Hippocampal formation (tissue), 2 donors: ENCODE measurements at places on chromosomes 12 and 14.

GRCh38 chr12:64255249-64255648, 33.2 kb upstream of the KICS2 start:
- DNase-seq, result no peak

DNA sequence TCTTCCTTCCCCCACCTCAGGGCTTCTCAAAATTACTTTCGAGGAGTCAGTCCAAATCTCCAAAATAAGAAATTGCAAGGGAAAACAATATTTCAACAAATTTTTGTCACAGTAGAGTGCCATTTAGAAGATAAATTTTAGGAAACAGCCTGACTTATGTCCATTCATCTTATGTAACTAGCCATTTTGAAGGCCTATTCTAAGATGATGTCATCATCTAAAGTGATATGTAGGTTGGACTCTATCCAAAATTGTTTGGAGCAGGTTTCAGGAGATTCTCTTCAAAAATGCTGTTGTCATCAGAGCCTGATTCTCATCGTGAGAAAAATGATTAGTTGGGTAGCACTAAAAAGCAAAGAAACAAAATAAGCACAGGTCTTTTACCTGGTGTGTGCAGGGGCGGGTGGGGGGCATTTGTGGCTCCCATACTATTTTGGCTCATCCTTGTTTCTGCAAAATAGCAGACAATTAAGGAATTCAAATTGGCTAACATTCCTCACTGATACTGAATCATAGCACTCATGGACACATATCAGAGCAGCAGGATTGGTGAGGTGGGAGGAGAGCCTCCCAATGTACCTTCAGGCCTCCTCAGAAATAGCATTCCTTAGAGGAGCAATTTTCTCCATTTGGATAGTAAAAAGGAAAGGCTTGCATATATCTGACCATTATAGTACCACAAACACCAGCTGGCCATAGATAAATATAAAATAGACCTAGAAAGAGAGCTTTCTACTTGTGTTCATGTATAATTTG, 360.9 kb upstream of the NAV3 start:
- DNase-seq, result no peak

DNA sequence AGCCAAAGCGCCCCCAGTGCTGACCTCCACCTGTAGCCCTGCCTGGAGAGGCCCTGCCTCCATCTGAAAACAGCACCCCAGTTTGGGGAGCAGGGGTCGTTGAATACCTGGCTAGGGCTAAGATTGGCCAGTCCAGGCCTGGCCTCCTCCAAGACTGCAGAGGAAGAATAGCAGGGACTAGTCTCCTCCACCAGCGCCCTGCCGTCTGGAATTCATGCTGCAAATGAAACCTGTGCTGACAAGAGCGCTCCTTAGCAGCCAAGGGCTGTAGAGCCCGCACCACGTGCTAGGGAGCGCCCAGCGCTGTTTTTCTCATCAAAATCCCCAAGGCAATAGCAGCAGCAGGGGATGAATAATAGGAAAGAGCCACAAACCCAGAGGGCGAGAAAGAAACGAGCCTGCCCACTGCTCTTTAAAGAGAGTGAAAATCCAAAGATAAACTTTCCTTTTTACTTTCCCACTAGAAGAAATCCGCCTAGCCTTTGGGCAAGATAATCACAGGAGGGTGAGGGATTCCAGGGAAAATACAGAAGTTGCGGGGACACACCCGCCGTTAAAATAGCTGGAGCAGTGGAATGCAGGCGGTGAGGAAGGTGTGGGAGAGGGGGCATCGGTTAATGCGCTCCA, 3.3 kb downstream of the COL2A1 start:
- DNase-seq, result no peak

GRCh38 chr12:118125743-118126118, 10.2 kb upstream of the PEBP1 start:
- DNase-seq, result no peak

GRCh38 chr14:40188006-40188405, 755.8 kb upstream of the FBXO33 start:
- no peak for DNase-seq

DNA sequence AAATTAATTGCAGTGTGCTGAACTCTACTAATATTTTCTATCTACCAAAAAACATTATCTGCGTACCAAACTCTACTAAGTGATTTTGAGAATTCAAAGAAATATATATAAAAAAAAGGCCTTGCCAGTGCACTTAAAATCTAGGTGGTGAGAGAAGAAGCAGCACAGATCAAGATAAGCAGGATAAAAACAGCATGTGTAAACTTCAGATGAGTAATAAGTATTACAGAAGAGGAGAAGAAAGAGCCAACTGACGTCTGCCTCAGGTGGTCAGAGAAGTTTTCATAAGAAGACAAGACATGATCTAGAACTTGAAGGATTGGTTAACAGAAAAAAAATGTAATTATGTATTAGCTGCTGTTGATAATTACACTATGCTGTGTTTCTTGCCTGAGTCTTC, 166.4 kb downstream of the DUSP6 start:
- no peak for DNase-seq

DNA sequence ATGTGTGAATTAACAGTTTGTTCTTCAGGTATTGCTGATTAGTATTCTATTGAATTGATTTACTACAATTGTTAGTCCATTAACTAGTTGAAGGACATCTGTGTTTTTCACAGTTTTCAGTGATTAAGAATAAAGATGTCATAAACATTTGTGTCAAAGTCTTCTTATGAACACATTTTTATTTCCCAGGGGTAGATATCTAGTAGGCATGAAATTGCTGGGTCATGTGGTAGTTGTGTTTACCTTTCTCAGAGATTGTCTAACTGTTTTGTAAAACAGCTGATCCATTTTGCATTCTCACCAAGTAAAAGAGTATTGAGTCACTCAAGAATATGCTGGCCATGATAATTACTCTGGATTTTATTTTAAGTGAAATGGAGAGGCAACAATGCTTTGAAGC, 1145.3 kb downstream of the FSCB start:
- no peak for DNase-seq

- DNase-seq, result peak; percentile 17
Measured at GRCh38 chr12:102879144-102879763, 37.8 kb downstream of the PAH start.

- DNase-seq, result no peak
Measured at GRCh38 chr14:23259426-23259825, 21.7 kb downstream of the RNF212B start.

DNA sequence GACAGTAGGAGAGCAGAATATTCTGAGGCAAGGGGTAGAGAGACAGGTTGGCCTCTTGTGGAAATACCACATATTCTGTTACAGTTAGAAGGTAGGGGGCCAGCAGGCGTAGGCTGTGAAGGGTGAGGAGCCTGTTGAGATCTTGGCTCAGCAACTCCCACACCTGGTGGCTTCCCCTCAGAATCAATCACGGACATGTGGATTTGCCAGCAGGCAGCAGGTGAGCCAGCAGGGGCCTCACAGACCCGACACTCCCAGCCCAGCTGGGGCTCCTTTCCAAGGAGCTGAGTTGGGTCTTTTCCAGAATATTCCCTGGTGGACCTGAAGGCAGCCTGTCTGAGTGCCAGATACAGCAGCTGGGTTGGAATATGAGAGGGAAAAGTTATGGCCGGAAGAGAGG, 150.0 kb upstream of the CRY1 start:
- DNase-seq, result no peak

GRCh38 chr12:100721169-100721568, 73.4 kb upstream of the ANO4 start:
- DNase-seq, result no peak

- no peak for DNase-seq
Measured at GRCh38 chr14:26206640-26207039, 391.2 kb downstream of the NOVA1 start.

GRCh38 chr14:87975636-87976035, 17.3 kb downstream of the GALC start:
- no peak for DNase-seq

DNA sequence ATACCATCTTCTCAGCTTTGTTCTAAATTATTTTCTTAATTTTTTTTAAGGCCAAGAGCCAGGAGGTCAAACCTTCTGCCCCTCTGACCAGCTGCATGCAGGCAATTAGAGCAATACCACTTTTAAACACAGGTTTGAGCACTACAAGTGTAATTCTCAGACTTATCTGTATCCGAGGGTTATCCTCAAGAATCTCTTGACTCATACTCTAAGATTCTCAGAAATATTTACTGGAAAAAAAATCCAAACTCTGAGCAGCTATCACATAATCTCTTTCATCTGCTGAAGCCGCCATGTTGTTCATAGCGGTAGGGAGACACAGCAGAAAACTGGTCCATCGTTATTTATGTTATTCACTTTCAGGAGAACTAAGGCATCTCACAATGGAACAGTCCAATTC, 27.4 kb upstream of the PTHLH start:
- DNase-seq, result no peak

DNA sequence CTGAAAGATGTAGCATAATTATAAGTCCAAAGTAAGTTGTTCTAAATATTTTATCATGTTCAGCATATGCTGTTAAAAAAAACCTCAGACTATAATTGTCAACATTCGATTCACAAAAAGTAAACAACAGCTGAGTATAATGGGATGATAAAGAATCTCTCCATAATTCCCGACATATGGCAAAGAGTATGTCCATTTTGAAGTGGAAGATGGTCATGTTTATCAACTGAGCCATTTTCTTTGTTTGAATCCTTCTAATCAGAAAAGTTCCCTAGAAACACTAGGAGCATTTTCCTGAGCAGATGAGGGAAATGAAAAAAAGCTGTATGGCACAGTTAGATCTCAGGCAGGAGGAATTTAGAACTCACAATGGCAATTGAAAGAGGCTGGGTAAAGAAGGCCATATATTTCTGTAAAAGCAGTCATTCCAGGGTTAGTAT, 192.1 kb upstream of the AMIGO2 start:
- DNase-seq, result no peak

GRCh38 chr12:26327975-26328644, 132.7 kb downstream of the SSPN start:
- no peak for DNase-seq

- DNase-seq, result no peak
Measured at GRCh38 chr12:56145217-56145616, 7.2 kb upstream of the MYL6B start.

- DNase-seq, result peak; percentile 60
Measured at GRCh38 chr14:65170768-65171507, 68.6 kb upstream of the MAX start.

- no peak for DNase-seq
Measured at GRCh38 chr12:27076468-27076867, 5.9 kb downstream of the C12orf71 start.

GRCh38 chr12:52701281-52701680, 2.0 kb downstream of the KRT77 start:
- DNase-seq, result no peak

DNA sequence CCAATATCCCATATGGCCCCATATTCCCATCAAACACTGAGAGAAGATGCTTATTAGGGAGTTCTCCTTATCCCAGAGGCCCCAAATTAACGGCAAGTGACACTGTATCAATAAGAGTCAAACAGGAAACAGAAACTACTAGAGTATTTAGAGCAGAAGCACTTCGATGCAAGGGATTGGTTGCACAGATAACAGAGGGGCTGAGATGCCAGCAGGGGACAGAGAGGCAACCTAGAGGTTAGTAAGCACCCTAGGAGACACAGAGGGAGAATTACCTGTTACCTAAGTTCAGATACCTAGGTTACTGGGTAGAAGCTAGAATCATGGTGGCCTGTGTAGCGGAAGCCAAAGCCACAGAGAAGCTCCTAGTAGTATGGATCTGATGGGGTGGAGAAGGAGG, 2.9 kb downstream of the HEBP1 start:
- no peak for DNase-seq

DNA sequence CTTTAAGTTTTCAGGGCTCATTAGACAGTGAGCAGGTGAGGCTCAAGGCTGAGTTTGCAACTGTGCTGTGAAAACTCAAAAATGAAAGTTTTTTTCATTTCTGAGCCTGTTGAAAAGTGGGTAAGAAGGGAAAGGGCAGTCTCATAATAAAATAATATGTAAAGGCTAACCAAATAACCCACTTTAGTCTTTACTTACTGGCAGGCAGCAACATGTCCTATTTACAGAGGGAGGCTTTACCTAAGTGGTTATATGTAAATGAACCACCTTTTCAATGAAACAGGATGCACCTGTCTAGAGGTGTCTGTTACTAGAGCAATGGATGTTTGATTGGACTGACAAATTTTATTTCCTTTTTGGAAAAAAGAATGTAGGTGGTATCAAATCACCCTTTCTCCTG, 158.0 kb downstream of the ETV6 start:
- no peak for DNase-seq

DNA sequence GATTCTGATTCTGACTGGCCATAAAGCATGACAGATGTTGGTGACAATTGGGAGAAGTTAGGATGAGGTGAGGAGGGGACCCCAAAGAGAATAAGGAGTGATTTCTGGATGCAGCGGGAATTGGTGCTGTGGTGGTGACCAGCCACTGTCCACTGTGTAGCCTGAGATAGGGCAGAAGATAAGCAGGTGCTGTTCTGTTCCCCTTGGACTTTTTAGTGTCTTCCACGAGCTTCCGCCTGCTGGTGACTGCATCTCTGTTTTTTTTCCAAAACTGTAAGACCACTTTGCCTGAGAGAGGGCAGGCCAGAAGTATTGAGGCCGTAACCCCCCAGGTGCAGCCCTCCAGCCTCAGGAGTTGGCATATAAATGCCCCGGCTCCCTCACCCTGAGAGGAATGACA, 161.2 kb upstream of the MYL2 start:
- DNase-seq, result no peak

- no peak for DNase-seq
Measured at GRCh38 chr12:9707356-9707755, 25.5 kb downstream of the CLECL1 start.

DNA sequence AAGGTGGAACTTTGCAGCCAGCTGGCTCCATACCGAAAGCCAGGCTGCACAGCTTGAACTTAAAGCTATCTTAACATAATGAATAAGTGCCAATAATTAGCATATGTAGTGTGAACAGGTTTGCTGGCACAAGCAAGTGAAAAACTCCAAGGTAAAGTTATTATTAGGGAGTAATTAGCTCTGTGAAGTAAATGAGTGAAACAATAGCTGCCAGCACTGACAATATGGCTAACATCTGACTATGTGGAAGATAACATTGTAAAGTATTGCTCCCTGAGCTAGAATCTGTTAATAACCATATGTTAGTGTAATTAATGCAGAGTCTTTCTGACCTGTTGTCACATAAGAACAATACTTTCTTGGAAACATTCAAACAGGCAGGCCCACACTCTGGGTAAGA, 246.4 kb downstream of the SOX5 start:
- DNase-seq, result no peak

DNA sequence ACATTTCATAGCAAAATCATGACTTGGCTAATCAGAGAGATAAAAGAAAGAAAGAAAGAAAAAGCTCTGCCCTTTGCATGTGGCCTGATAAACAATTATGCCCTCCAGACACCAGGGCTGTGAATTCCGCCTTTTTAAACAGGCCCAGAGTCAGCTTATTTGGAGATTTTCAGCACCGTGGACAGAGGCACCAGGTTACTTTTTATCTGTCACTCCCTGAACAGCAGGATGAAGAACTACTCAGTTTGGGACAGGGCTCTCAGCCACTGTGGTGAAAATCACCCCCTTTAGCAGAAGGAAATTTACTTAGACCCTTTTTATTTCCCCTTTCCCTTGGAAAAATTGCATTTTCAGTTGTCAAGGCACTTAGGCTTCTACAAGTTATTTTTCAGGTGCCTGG, 359.9 kb downstream of the NRXN3 start:
- DNase-seq, result no peak
